Activated naive CD4-positive, alpha-beta T cell (primary cell): ENCODE measurements at places on chromosomes 16 and 17.

DNA sequence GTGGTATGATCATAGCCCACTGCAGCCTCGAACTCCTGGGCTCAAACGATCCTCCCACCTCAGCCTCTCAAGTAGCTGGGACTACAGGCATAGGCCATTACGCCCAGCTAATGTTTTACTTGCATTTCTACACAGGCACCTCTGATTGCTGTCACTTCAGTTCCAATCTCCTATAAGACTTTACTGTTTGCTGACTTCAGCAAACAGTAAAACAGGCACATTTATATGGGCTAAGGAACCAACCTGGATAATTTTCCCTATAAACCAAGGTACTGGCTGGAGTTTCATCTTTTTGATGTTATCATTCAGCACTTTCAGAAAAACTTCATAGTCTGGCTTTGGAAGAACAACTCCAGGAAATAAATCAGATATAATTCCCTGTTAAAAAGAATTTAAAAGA is 114.2 kb downstream of the DNAH3 start:
- no peak for DNase-seq

GRCh38 chr16:74862743-74863244 is 88.2 kb upstream of the FA2H start:
- DNase-seq: no peak

GRCh38 chr16:81586417-81586816 is 141.8 kb downstream of the CMIP start:
- no peak for DNase-seq

DNA sequence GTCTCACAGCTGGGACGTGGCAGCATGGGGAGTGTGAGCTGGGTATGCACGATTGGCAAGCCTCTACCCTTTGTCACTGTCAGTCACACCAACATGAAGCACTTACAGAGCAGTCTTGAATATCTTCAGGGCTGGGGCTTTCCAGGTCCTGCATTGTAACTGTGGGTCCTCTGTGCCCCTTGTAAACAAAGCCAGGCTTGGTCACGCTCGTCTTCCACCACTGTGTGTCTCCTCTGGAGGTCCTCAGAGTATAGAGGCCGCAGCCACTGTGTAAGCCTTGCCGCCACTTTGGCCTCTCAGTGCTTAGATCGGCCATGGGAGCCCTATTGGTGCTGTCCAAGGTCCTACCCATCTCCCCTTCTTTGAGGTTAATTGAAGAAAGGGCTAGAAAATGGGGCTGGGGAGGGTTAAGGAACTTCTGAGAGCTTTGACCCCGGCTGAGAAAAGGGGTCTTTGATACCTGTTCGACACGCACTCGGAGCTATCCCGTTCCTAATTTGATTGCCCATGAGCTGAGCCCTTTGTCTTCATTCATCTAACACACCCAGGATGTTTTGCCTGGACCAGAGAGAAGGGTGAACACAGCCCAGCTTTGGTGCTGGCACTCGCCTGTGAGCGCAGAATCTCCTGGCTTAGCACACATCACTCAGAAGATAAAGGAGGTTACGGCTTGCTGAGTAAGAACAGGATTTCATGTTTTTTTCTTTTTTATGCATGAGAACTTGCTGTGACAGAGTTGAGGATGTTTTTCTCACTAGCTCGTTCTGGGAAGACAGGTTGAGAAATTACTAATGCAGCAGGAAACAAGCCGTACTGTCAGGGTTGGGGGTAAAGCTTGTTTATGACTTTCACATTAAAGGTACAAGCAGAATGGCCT is 267.9 kb downstream of the CPPED1 start:
- DNase-seq: no peak

- no peak for DNase-seq
These were observed 37.9 kb downstream of the IRF8 start for GRCh38 chr16:85936816-85937215.

DNA sequence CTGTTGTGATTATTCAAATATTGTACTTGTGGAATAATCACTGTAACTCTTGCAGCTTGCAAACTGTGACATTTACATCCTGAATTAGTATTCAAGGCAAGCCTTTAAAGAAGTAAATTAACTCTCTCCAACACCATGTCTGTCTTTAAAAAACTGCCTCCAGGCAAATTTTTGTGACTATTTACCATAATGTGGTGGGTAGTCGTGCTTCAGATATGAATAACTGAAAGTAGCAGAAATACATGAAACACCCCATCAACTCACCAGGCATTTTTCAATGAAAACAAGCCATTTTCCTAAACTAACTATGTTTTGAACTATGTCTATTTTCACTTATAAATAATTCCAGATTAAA is 217.4 kb upstream of the PSMD7 start:
- DNase-seq: no peak

- no peak for DNase-seq
These were observed 156.1 kb upstream of the CACNG5 start for GRCh38 chr17:66678827-66679226.

DNA sequence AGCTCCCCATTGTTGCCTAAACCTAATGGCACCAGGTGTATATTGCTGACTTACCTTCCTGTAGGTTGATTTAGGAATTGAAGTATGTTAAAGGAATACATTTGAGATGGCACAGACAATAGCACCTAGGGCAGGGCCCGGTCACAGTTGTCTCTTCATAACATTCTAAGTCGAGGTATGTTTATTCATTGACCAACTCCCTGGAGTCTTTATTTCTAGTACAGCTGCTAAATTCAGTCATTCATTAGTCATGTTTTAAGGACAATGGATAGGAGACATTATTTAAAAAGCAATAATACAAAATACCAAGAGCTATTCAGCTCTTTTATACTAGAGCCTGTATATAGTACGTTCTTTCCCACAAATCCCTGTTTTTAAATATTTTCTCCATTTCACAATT is 369.5 kb upstream of the HSBP1 start:
- DNase-seq: no peak

DNA sequence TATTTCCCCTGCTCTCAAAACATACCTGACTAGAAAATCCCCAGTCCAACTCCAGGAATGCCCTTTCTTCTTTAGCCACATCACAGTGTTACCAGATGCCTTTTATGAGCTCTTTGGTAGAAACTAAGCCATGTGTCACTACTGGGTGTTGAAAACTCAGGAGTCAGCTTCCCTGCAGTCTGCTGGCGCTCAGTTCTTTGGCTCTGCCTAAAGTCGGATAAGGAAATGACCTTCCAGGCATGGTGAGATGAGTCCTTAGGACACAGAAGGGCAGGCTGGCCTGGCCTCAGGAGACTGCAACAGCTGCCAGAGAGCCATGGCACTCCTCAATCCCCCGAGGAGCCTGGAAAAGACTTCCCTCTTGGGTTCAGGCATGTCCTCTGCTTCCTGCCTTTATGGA is 89.1 kb downstream of the CDH13 start:
- DNase-seq: no peak

- DNase-seq: peak; percentile 17
These were observed 178.3 kb downstream of the PRKCB start for GRCh38 chr16:24013864-24014645.

DNA sequence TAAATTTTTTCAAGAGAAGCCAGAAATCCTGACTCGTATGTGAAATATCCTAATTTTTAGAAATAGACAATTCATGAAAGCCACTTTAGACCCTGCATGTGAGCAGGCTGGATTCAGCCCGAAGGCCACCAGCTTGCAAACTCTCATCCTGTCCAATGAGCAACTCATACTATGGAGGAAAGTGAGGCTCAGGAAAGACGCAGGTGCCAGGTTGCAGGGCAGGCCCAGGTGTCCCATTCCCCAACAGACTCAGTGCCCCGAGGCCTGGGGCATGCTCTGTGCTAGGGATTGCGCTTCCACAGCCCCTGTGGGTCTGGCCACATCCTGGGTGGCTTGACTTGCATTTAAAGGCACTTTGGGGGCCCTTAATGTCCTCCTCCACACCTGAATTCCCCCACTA is 16.7 kb upstream of the RASD1 start:
- no peak for DNase-seq
